ENCODE measurements at places on chromosomes 2 and 18.
A peak's percentile ranks its signal among the peaks of the same experiment; 100 is the strongest.

GRCh38 chr2:203072371-203072770, 57.7 kb downstream of the NBEAL1 start:
- DNase-seq = no peak

- DNase-seq = peak; percentile 17
Measured at GRCh38 chr2:38572167-38572566, 30.6 kb downstream of the HNRNPLL start.

DNA sequence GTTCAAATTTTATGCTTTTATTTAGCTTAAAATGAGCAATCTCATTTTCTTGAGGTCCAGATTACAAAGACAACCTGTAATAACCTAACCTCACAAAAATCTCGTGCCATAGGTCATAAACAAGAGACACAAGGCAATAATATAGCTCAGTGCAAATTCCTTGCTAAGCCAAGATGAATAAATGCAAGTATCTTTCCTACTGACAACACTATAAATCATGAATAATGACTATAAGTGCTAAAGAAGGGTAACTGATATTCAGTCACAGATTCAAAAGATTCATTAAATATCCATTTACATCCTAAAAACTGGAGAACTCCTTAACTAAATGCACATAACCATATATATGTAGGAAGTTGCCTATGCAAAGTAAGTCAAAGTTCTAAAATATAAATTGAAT, 1641.6 kb downstream of the LRP1B start:
- no peak for DNase-seq

GRCh38 chr2:33477473-33478468, 1.3 kb downstream of the RASGRP3 start:
- DNase-seq = peak; percentile 34

- DNase-seq = peak; percentile 66
Measured at GRCh38 chr2:44291281-44292248, 16.3 kb downstream of the SLC3A1 start.

DNA sequence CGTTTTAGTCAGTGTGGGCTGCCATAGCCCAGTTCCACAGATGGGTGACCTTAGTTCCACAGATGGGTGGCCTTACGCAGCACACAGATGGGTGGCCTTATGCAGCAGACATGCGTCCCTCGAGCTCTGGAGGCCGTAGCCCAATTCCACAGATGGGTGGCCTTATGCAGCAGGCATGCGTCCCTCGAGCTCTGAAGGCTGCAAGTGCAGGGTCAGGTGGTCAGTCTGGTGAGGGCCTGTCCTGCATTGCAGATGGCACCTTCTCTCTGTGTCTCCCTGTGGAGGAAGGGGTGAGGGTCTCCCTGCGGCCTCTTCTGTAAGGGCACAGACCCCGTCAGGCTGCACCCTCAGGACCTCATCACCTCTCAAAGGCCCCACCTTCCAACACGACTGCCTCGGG, 189.5 kb upstream of the TPO start:
- no peak for DNase-seq

DNA sequence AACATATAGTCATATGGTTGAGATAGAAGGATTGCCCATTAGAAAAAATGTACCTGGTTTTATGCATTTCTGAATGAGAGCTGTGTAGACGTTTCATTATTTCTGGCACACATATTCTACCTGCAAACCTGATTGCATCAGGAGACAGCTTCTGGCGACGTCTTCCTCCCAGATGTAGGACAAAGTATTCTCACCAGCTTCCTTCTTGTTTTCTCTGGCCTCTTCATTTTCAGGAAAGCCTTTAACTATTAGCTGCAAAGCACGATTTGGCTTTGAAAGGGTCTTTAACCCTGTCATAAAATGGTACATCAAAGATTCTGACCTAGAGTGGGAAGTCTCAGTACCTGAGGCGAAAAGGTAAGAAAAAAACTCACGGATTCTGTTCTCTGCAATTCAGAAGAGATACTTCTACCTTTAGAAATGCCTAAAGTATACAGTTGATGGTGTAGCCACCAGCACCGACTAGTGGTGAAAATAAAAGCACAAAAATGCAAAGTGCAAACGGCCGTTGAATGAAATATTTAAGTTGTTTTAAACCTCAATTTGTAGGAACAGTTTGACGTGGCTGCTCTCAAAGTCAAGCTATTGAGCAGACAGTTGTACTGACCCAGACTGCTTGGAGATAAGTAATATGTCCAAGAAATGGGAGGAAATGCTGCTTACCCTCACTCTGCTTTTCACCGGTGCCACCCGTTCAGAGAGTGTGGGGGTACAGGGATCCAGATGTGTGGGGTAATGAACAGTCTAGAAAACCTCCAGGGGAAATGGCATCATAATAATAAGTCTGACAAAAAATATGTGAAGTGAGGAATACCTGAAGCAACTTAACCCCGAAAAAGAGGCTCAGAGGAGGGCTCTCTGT, 20.2 kb downstream of the IL18RAP start:
- DNase-seq = no peak

- no peak for DNase-seq
Measured at GRCh38 chr2:120748310-120748709, 12.6 kb downstream of the GLI2 start.

DNA sequence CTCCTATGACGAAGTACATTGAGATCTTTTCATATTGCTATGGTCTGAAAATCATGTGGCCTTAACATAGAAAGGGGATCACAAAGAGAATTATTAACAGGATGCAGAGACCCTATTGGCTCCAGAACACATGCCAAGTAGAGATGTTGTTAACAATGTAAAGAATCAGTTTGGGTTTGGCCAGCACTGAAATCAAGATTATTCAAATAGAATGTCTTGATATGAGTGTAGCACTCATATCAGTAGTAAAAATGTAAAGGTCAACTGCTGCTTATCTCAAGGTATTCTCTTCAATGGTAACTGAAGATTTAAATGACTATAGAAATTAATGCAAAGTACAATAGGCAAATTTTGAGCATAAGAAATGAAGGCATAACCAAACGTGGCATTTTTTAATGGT, 262.8 kb downstream of the PTH2R start:
- no peak for DNase-seq

DNA sequence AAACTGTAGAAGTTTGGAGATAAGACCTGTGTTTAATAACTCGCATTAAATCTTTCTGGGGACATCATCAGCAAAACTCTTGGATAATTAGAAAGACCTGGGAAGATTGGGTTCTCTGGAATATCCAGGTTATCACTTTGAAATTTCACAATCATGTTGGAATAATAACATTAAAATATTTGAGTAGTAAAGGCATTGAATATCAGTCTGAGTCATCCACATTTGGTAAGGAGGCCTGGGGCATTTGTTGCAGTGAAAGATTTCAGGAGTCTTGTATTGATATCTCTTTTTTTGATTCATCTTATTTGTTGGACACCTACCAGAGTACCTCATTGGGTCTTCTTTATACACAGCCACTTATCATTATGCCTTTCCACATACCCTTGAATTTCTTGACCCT, 95.9 kb downstream of the EPB41L5 start:
- no peak for DNase-seq

DNA sequence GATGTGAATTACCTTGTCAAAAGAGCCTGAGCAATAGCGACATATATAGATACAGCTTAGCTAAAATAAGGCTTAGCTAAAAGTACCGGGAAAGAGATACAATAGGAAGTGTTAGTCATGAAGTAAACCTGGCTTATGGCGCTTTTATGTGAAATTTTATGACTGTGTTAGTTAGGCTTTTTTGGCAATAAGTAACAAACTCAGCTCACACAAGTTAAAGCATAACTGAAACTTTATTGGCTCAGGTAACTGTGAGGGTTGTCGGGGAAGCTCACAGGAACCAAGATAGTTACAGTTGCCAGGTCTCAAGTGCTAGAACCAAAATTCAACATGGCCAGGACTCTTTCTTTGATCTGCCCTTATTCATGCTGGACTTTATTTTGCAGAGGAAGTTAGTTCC, 925.0 kb upstream of the GYPC start:
- no peak for DNase-seq

DNA sequence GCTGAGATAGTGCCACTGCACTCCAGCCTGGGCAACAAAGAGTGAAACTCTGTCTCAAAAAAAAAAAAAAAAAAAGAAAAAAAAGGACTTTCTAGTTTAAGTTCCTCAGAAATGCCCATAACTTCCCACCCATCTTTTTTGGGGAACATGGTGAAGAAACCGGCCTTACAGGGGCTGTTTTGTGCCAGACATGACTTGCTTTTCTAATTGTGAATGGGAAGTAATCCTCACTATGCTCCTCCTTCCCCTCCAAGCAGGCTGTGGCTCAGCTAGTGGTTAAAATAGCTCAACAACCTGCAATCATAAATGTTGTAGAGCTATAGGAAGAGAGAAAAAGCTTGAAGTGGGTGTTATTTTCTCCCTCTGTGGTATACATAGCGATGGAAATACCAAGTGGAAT, 34.1 kb upstream of the OLA1 start:
- no peak for DNase-seq

- no peak for DNase-seq
Measured at GRCh38 chr2:72581560-72582181, 244.2 kb downstream of the EXOC6B start.

DNA sequence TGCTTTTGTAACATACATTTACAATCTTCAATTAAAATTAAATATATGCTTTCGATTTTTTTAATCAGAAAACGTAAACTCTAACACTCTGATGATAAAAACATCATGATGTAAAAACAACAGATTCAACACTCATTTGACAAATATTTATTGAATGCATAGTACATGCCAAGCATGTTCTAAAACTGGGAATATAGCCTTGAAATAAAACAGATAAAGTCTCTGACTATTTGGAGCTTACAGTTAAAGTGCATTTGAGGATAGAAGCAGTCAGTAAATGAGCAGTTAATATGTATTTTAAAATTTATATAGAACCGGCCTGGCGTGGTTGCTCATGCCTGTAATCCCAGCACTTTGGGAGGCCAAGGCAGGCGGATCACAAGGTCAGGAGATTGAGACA, 47.8 kb downstream of the TMX3 start:
- no peak for DNase-seq

DNA sequence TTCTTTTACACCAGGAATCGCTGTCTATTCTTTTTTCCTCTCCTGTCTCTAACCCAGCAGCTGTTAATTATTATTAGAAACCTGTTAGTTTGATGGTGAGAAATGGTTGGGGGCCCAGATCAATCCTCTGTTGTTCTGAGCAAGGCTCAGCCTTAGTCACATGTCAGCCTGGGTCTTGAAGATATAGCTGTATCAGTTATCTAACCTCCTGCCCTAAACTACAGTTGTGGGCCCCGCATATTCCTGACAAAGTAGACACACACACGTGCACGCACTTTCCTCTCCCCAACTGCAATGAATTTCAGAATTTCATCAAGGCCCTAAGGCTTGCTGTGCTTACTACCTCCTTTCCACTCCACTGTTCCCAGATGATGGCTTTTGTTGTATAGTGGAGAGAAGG, 54.6 kb downstream of the OLA1 start:
- DNase-seq = no peak

DNA sequence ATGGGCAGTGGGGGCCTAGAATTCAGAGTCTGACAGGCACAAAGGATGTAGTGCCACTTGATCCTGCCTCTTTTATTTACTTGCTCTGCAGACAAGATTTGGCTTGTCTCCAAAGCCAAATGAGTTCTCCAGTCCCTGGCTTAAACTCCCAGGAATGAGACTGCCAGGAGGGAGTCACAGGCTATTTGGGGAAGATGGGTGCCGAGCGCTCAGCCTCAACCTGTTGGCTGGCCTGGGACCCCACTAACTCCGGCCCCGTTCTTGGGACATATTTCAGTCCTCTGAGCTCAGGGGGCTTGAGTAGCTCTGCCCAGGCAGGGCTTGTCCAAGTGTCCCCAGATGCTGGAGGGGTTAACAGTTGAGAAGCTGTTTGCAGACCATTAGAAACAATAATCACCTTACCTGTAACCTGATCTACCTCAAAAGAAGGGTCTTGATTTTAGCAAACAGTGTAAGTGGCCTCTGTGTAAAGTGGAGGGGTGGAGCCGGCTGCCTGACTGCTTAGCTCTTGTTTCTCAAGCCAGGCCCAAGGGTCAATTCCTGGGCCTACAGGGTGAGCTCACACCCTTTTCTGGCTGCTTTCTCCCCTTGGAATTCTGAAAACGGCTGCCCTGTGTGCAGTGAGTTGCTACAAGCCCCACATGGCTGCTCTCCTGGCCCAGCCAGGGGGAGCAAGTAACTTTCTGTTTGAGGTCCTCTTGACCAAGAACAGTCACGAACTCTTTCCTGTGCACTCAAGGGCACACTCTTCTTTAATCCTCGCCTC, 27.1 kb upstream of the FZD5 start:
- no peak for DNase-seq

DNA sequence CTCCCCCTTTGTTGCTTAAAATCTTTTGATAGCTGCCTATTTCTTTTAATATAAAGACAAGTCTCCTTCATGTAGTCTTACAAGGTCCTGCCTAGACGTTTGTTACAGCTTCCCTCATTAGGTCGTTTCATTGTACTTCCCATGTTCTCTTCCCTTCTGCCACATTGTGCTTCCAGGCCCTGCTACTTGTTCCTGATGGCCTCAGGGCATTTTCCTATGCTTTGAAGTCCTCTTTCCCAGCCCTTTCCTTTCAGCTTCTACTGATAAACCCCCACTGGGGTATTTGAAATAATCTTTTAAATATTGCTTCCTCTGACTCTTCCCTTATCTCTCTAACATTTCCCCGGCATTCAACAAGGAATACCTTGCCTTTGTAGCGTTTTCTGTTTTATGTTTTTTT, 67.4 kb downstream of the UBE2E3 start:
- DNase-seq = no peak

GRCh38 chr2:152099367-152100050, 665 bp upstream of the CACNB4 start:
- no peak for DNase-seq

GRCh38 chr2:202149155-202149762, 76.2 kb downstream of the KIAA2012 start:
- peak; percentile 23 for DNase-seq

GRCh38 chr2:231276987-231277386, 78.6 kb downstream of the ARMC9 start:
- DNase-seq = no peak

DNA sequence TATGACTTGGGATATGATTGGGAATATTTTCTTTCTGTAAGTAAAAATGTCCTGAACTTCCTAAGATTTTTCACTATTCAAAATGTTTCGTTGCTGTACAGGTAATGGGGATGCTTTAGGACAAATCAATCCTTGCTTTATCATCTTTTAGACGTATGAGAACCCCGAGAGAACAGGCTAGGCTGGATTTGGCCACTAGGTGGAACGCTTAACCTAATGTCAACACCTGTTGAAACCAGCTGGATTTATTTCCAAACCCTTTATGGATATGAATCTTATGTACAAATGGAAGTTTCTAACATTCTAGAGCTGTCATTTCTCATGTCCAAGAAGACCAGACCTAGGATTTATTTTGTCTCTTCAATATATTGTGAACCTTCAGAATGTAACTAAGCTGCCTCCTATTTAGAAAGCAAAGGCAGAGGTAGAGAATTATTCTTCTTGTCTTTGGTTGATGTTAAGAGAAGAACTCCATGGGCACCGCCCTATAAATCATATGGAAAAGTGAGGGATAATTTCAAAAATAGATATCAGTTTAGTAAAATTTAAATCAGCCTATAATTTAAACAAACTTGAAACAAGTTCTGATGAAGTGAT, 96.7 kb downstream of the PMAIP1 start:
- DNase-seq = peak; percentile 35

- DNase-seq = no peak
Measured at GRCh38 chr2:199693861-199694260, 157.1 kb downstream of the FTCDNL1 start.
